ENCODE measurements at places on chromosomes 5 and 9. TPM values are rescaled to one million over a fixed set of nuclear protein-coding genes. Genes with fewer than 3 reads are reported as not detected.

The GDA gene
- total RNA-seq: not detected

DNA sequence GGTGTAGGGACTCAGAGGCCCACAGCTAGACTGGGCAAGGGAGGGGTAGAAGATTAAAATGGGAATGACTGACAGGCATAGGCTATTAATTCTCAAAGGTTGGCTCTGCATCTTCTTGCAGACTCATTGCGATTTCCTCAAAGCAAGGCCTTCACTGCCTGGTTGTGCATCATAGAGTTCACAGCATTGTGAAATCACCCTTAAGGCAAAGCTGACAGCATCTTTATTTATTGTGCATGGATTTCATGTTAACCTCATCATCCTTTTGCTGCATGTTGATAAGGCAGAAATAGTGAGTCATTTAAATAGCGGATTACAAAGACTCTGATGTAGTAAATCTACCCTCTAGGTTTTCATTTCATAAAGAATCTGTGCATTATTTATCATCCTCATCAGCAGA, 13.6 kb upstream of the PALM2AKAP2 start:
- no peak for DNase-seq
- peaks cover 40% of the 10 kb centered on the region for H3K27me3 ChIP-seq
- no peak overlapping the region for H3K4me3 ChIP-seq

DNA sequence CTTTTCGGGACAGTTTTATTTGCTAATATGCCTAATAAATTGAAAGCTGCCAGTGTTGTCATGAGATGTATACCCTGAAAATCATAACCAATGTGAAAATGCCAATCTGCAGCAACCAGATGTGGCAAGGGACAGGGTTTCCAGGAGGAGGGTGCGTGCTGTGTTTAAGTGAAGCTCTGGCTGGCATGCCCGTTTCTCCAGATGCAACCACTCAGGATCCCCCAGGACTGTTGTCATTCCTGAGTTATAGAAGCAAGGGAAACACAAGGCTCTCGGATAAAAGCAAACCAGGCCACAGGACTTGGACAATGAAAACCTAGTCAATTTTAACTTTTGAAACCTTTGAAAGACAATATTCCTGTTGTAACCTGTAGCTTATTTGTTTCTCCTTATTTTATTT, 360.2 kb downstream of the SLIT3 start:
- H3K27me3 ChIP-seq: peaks cover 11% of the 10 kb centered on the region
- no peak for DNase-seq
- no peak overlapping the region for H3K27ac ChIP-seq

- no peak for DNase-seq
- H3K4me3 ChIP-seq: no peak overlapping the region
- peaks cover 2% of the 10 kb centered on the region for H3K36me3 ChIP-seq
- no peaks in the 10 kb centered on the region for H3K27me3 ChIP-seq
Measured at GRCh38 chr9:92253656-92254055, 39.8 kb downstream of the IARS1 start.

- DNase-seq: no peak
- no peaks in the 10 kb centered on the region for H3K27me3 ChIP-seq
- H3K4me1 ChIP-seq: peaks cover 12% of the 10 kb centered on the region
- no peak overlapping the region for H3K4me3 ChIP-seq
- H3K27ac ChIP-seq: no peak overlapping the region
Measured at GRCh38 chr9:125844611-125845010, 97.4 kb downstream of the PBX3 start.

The SPATA31E1 gene
- total RNA-seq: not detected

DNA sequence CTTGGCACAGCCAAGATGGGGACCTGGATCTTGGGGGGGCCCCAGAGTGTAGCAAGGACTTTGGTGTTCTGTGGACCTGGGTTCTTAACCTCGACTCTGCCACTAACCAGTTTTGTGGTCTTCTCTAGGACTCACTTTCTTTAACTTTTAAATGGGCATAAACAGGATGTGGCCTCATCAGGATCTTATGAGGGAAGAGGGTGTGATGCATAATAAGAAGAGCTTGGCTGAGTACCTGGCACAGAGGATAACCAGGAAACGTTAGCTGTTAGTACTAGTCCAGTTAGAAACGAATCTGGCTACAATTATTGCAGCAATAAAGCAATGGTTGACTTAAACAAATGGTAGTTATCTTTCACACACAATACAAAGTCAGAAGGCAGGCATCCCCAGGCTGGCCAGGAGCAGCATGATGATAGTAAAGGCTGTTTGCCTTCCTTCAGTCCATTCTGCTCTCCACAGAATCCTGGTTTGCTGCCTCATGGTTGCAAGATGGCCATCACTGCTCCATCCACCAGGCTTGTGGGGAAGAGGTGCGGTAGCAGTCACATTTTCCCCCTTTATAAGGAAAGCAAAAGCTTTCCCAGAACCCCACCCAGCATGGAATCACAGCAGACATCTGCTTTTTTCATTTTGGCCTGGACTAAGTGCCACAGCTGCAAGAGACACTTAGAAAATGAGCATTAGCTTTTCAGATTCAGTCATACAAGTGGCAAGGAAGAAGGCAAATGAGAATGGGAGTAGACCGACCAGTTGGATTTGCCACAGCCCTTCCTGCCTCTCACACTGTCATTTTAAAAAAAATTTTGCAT, 225.0 kb downstream of the AOPEP start:
- H3K4me3 ChIP-seq: peak overlapping the region; percentile 71
- no peaks in the 10 kb centered on the region for H3K27me3 ChIP-seq
- peak overlapping the region; percentile 59 for H3K27ac ChIP-seq

DNA sequence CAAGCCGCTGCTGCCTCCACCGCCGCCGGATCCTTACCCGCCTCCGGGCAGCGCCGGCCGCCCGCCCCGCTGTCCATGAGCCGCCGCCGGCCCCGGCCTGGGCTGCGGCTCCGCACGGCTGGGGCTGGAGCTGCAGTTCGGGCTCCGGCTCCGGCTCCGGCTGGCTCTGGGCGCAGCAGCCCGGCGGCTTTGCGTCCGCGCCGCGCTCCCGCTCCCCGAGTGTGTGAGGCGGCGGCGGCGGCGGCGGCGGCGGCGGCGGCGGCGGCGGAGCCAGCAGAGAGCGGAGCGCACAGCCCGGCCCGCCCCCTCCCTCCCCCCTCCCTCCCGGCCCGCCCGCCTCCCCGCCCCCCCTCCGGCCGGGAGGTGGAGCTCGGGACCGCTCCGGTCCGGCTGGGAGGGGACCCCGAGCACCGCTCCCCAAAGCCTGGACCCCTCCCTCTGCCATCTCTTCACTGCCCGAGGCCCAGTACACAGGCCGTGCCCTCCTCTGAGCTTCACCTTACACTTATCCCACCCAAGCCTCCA, at the start of gene PCDH1:
Gene PCDH1 (minus strand): TSS at position 225 of the 525 bp plus-strand sequence. CDS start 148 bp downstream, at position 77.
- H3K27me3 ChIP-seq: peaks cover 80% of the 10 kb centered on the region
- peaks cover 36% of the 10 kb centered on the region for H3K4me1 ChIP-seq
- H3K36me3 ChIP-seq: peaks cover 9% of the 10 kb centered on the region
- H3K4me3 ChIP-seq: peak within 1 kb of the TSS; percentile 98

- no peak for DNase-seq
- peaks cover 47% of the 10 kb centered on the region for H3K27me3 ChIP-seq
Measured at GRCh38 chr5:173572431-173573125, 43.9 kb downstream of the BOD1 start.

DNA sequence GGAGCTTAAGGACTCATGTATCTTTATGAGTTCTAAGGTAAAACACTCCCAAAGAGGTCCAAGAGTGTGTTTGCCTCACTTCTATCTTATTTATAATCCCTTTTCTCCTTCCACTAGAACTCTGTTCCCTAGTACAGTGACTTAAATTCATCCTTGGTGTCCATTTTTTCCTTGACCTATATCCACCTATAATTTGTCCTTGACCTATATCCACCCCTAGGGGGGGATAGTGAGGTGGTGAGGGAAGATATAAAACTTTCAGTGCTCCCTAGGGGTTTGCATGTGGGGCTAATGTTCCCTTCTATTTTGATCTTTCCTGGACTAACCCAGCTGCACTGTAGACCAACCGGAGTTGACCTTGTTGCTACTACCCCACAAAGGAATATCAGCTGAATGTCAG, 83.5 kb upstream of the GNAQ start:
- H3K4me3 ChIP-seq: no peak overlapping the region
- H3K4me1 ChIP-seq: peaks cover 27% of the 10 kb centered on the region
- no peak overlapping the region for H3K27ac ChIP-seq
- peaks cover 2% of the 10 kb centered on the region for H3K36me3 ChIP-seq
- no peak for DNase-seq

GRCh38 chr5:90528601-90529193, 687 bp downstream of the LYSMD3 start:
- H3K27me3 ChIP-seq: peaks cover 15% of the 10 kb centered on the region
- H3K4me1 ChIP-seq: peaks cover 22% of the 10 kb centered on the region
- no peak for DNase-seq
- peaks cover 6% of the 10 kb centered on the region for H3K36me3 ChIP-seq
- peak overlapping the region; percentile 93 for H3K27ac ChIP-seq

DNA sequence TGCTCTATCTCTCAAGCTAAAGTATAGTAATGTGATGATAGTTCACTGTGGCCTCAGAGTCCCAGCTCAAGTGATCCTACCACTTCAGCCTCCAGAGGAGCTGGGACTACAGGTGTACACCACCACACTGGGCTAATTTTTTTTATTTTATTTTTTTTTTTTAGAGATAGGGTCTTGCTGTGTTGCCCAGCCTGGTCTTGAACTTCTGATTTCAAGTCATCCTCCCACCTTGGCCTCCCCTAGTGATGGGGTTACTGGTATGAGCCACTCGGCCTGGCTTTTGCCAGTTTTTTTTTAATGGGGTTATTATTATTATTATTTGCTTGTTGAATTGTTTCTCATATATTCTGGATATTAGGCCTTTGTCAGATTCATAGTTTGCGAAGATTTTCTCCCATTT, 13.2 kb downstream of the FAF2 start:
- H3K27me3 ChIP-seq: no peaks in the 10 kb centered on the region
- no peak overlapping the region for H3K27ac ChIP-seq
- peaks cover 23% of the 10 kb centered on the region for H3K4me1 ChIP-seq
- H3K36me3 ChIP-seq: peaks cover 7% of the 10 kb centered on the region
- no peak overlapping the region for H3K4me3 ChIP-seq

DNA sequence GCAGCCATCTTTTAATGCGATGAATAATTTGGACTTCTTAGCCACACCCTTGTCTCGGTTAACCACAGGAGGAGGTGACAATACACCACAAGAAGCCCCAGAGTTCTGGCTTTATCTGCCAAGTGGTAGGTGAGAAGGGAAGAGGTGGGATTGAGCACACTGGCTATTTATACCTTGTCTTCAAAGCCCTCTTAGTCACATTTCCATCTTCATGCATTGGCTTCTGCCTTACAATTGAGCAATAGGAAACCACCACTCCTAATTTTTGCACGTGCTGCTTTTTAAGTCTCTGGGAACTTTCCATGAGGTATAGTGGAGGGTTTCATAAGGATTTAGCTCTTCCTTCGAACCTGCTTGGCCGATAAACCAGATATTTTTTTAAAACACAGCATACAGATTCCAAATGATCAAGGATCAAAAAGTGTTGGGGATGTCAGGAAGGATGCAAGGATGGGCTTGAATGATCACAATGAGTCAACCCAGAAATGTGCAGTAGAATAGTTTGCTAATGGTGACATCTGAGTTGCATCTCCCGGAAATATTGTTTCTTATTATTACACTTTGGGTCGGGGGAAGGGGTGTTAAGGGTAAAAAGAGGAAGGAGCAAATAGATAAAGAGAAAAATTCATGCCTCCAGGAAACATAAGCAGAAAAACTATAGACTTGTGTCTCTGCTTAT, 25.5 kb downstream of the PLAC8L1 start:
- no peak overlapping the region for H3K27ac ChIP-seq
- H3K27me3 ChIP-seq: peaks cover 39% of the 10 kb centered on the region
- peaks cover 8% of the 10 kb centered on the region for H3K4me1 ChIP-seq
- H3K36me3 ChIP-seq: peaks cover 2% of the 10 kb centered on the region
- no peak overlapping the region for H3K4me3 ChIP-seq
- DNase-seq: no peak

The MRPL36 gene
- total RNA-seq: 17.7 TPM

The ANKRD18A gene
- 21.0 TPM for total RNA-seq

DNA sequence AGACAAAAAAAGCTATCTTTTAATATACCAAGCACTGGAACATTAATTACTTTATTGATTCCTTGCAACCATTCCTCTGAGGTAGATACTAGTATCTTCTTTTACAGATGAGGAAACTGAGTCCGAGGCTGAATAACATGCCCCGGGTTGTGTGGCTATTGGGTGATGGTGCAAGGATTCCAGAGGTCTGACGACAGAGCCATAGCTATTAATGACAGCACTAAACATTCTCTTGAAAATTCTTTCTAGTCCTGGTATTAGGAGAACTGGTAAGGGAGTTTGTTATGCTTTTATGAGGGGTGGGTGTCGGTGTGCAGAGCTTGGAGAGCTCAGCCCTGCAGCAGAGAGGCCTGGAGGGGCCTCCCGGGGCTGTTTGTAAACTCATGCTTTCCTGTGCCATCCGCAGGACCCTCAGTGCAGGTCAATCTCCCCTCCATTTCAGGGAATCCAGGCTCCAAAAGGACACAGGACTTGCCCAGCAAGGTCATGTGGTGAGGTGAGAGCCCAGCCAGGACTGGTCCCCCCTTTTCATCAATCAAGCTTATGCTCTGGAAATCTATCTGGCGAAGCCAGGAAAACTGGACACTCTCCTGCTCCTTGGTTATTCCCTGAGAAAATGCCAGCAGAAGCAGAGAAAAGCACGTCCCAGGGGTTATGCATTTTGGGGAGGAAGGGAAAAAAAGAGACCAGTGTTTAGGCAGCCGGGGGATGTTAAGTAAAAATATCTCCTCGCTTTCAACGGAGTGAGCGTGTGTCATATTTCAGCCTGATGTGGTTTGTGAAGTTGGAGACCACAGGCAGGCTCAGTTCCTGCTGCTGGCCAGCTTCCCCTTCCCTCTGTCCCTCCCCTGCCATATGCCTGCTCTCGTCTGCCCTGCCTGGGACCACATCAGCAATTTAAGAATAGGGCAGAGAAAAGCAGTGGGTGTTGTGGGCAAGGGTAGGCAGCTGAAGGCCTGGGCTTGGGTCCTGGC, 3.7 kb downstream of the GSN start:
- no peak for DNase-seq
- no peak overlapping the region for H3K27ac ChIP-seq
- peaks cover 12% of the 10 kb centered on the region for H3K4me1 ChIP-seq
- H3K4me3 ChIP-seq: no peak overlapping the region
- H3K36me3 ChIP-seq: no peaks in the 10 kb centered on the region
- H3K27me3 ChIP-seq: peaks cover 10% of the 10 kb centered on the region

- peaks cover 4% of the 10 kb centered on the region for H3K27me3 ChIP-seq
- H3K4me3 ChIP-seq: no peak overlapping the region
- no peaks in the 10 kb centered on the region for H3K4me1 ChIP-seq
- no peak overlapping the region for H3K27ac ChIP-seq
Measured at GRCh38 chr5:132354381-132355139, 14.9 kb upstream of the SLC22A5 start.

The TMEM174 gene
- not detected for total RNA-seq

The RABEPK gene
- total RNA-seq: 9.8 TPM

Measured in T-helper 17 cell (primary cell).